ENCODE measurements at places on chromosomes 7 and 10. TPM values are rescaled to one million over a fixed set of nuclear protein-coding genes. Genes with fewer than 3 reads are reported as not detected.

DNA sequence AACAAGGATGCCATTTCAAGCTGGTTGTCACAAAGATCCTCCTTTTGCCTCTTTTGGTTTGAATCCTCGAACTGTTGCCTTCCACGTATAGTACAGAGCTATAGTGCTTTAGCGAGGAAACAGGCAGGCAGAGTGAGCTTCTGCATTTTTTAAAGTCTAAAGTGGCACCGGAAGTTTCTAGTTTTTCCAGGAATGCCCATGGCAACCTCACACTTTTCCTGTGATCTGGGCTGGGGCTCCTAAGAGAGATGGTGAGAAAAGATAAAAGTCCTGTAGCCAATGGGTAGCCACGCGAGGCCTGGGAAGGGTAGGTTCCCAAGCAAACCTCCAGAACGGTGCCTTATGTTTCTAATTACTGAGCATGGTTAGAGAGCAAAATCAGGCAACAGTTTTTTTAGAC, 76.7 kb downstream of the CALD1 start:
- DNase-seq, result no peak

DNA sequence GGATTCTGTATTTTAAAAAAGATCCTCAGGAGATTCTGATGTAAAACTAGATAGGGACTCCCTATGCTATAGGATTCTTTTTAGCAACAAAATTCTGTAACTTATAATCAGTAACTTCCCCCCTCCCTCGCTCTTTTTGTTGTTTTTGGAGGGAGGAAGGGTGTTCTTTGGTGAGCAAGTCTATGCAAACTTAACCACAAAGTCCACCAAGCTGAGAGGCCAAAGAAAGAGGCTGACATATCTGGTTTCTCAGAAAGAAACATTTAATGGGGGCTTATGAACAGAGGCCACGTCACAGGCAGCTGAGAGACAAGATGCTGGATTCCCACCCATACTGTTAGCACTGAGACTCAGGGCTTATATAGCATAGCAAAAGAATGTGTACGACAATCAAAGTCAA, 14.3 kb upstream of the ABCB5 start:
- no peak for DNase-seq

DNA sequence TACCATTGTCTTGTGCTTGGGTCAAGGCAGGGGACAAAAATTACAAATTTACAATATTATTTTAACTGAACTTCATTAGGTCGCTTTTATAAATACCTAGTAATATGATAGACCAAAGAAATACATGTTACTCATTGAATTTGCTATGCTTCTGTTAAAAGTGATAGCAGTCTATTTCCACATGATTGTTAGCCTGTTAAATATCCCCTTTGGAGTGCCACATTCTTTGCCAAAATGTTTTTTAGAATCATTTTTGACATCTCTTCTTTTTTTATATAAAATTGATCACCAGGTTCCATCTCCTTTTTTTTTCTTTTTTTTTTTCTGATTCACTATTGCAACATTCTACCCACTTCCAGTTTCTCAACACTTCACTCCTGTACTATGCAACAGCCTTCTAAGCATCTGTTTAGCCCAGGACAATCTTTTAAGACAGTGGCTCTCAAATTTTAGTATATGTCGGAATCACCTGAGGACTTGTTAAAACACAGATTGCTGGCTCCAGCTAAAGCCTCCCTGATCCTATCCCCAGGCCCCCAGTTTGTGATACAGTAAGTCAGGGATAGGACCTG, 16.4 kb upstream of the NDUFA5 start:
- DNase-seq, result no peak

- no peak for DNase-seq
Measured at GRCh38 chr10:49605939-49606509, 4.1 kb upstream of the SLC18A3 start.

- no peak for DNase-seq
Measured at GRCh38 chr7:2523461-2523936, 3.9 kb downstream of the LFNG start.

GRCh38 chr10:124221356-124222317, 128.2 kb upstream of the CHST15 start:
- DNase-seq, result no peak

DNA sequence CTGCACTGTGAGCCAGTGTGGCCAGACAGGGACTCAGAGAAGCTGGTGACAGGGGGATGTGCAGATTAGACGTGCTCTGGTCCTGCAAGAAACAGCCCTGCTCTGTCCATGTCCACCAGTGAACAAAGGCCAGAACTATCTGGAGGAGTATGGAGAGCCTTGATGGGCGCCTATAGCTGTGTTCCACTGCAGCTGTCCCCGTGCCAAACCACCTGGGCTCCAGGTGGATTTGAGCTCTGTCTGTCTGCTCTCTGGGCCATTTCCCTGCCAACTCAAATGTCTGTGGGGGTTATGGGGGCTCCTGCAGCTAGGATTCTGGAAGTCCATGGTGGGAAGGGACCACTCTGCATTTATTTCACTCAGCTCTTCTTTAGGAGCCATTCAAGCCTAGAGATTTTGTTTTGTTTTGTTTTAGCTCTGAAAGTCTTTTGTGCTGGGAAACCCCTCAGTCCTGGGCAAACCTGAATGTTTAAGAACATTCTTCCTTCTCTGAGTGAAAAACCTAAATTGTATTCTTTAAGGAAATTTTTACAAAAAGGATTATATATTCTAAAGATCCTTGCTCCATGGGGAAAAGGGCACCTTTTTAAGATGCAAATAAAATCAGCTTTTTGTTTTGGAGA, 1039.5 kb upstream of the SORCS1 start:
- no peak for DNase-seq

DNA sequence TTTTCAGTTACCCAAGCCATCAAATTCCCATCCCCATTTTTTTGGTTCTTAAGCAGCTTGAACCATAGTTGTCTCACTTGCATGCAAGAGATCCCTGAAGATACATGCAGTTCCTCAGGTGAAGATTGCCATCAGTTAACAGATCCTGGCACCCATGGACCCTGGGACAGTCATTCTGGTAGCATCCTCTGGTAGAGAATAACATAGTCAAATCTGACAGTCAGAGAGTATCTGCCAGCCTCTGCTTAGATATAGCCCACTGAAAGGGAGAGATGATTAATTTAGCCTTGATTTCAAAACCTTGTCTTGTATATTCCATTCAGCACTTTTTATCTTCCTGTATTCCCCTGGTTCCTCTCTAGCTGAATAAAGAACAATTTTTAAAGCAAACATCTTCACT, 280.4 kb downstream of the KCNMA1 start:
- DNase-seq, result no peak

DNA sequence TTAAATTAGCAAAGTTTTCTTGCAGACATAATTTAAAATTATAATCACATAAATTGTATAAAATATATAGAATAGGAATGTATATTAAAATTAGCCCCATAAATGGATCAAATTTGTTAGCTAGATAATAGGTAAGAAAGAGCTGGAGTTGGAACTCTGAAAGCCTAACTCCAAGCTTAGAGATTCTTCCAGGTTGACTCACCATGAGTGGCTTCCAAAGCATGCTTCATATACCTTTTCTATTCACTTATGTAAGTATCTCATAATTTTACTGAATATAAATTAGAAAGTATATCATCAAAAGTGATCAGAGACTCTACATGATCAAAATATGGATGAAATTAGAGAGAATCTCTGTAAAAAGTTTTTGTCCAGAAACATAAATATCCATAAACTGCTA, 320.7 kb upstream of the MAGI2 start:
- no peak for DNase-seq

DNA sequence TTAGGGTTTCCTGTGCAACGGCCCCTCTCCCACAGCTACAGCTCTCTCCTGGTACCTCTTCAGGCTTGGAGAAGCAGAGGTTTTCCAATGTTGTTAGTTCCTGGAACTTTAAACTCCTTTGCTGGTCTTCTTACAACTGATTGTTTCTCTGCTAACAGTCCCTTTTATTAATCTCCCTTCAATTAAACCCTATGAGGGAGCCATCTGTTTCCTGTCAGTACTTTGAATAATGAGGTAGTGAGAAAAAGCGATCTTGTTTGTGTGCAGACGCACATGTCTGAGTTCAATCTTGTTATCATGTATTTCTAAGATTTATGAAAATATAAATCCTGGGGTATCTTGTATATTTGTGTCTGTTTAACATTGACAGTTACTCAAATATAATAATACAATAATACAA, 102.4 kb downstream of the MDFIC start:
- DNase-seq, result no peak

GRCh38 chr7:55427342-55427741, 62.2 kb downstream of the LANCL2 start:
- DNase-seq, result no peak

GRCh38 chr7:21480693-21481403, 53.0 kb downstream of the SP4 start:
- no peak for DNase-seq

DNA sequence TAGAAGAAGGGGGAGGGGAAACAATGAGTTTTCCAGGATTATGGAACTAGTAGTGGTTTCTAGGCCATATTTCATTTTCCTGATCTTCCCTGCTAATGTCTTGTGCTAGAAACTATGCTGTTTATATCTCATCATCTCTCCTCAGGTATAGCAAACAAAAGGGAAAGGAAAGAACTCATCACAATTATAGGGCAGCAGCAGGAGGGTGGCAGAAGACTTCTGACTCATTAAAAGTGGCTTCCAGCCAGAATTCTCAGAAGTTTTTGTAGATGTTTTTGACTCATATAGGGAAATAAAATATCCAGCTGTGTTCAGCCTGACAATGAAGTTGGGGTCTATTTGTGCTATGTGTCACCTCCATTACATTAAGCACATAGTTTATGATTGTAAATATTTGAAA, 6.5 kb downstream of the AHR start:
- DNase-seq, result no peak

GRCh38 chr7:52355053-52355452, 680.4 kb upstream of the POM121L12 start:
- DNase-seq, result no peak

GRCh38 chr7:157622408-157623205, 285.8 kb downstream of the DNAJB6 start:
- DNase-seq, result peak; percentile 43

GRCh38 chr7:115910541-115911164, 119.9 kb downstream of the TFEC start:
- DNase-seq, result no peak

- no peak for DNase-seq
Measured at GRCh38 chr7:71630516-71630915, 498.6 kb downstream of the GALNT17 start.

DNA sequence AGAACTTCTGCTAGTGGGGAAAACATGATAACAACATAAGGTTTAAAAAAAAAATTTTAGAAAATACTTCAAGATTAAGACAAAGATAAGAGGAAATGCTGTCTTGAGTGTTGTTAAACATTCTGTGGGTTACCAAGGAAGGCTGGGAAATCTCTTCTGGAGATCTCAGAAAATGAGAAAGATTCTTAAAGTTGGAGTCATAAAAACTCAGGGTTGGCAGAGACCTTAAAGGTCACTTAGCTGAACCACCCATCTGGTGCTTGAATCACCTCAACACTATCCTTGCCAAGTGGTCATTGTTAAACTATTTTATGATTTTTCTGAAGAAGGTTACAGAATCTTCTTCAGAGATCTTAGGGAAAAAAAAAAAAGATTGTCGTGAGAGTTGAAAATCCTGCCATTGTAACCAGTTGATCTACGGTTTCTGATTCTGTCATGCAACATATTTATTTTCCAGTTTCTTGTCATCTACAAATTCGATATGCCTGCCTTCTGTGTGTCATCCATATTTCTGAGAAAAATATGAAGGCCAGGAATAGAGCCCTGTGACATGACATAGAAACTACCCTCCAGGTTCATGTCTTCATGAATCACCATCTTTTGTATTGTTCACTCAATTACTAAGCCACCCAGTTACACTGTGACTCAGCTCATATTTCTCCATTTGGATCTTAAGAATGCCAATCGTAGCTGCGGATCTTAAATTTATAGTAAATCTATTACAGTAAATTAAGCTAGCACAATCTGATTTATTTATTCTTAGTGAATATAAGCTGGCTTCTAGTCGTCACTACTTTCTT, 179.2 kb downstream of the ST7 start:
- no peak for DNase-seq

- DNase-seq, result no peak
Measured at GRCh38 chr10:108303149-108303548, 1138.6 kb upstream of the SORCS1 start.

- DNase-seq, result peak; percentile 28
Measured at GRCh38 chr10:120979435-120980278, 128.5 kb downstream of the WDR11 start.

DNA sequence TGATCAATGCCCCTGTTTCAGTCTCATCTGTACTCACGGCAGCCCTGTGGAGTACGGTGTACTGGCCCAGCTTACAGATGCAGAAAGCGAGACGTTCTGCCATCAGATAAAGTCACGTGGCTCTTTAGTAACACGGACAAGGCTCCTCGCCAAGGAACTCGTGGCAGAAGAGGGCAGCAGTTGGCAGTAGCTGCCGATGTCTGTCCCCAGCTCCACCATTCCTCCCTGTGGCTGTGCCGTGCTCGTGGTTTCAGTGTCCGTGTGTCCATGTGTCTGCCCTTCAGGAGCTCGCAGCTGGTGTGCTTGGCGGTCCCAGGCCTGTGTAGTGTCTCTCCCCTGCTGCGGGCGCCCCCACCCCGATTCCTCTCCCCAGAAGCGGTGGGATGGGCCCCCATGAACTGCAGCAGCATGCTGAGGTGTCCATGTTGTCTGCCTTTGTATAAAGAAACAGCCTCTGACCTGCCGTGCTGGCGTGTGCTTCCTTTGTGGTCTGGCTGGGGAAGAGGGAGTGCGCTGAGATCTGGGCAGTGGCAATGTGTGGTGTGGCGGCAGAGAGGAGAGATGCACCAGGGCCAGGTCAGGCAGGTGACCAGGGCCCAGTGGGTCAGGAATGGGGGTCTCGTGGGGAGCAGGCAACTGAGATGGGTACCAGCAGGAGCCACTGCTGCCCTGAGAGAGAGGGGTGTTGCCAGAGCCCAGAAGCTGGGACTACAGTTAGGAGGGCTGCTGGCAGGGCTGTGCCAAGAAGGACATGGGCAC, 9.8 kb downstream of the RHBDD2 start:
- no peak for DNase-seq

- DNase-seq, result no peak
Measured at GRCh38 chr7:82164813-82165212, 278.8 kb downstream of the CACNA2D1 start.

LIPJ gene
- total RNA-seq, result 0.33 TPM

OR9A2 gene
- 1.2 TPM for total RNA-seq

PTN gene
- total RNA-seq, result 0.48 TPM

GPR146 gene
- 43.6 TPM for total RNA-seq

TEX36 gene
- not detected for total RNA-seq

VAX1 gene
- not detected for total RNA-seq

MYO1G gene
- 2.2 TPM for total RNA-seq

SPDYE16 gene
- not detected for total RNA-seq

AKR1C3 gene
- 70.8 TPM for total RNA-seq

NKX2-3 gene
- total RNA-seq, result 0.15 TPM

HDAC9 gene
- total RNA-seq, result 7.2 TPM

OR6B1 gene
- total RNA-seq, result not detected

RPEL1 gene
- not detected for total RNA-seq

C10orf53 gene
- not detected for total RNA-seq
